ENCODE measurements at places on chromosomes 7 and 10.

- DNase-seq = no peak
These were observed 739.5 kb downstream of the SORCS1 start for GRCh38 chr10:106424981-106425380.

DNA sequence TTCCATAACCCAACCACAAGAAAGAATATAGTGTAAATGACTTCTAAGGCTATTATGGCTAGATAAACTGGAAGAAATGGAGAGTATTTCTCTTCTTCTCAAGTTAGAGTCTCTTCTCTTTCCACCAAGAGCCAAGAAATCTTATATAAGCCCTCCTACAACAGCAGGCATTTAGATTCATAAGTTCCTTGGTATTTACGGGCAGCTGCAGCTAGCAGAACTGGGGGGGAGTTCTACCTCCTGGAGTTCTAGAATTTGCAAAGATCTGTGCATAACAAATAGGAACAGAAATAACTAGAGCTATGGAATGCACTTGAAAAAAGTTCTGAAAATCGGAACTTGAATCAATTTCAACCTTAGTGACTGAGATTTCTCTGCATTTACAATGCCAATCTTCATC, 715.2 kb upstream of the GRM3 start:
- DNase-seq = no peak

DNA sequence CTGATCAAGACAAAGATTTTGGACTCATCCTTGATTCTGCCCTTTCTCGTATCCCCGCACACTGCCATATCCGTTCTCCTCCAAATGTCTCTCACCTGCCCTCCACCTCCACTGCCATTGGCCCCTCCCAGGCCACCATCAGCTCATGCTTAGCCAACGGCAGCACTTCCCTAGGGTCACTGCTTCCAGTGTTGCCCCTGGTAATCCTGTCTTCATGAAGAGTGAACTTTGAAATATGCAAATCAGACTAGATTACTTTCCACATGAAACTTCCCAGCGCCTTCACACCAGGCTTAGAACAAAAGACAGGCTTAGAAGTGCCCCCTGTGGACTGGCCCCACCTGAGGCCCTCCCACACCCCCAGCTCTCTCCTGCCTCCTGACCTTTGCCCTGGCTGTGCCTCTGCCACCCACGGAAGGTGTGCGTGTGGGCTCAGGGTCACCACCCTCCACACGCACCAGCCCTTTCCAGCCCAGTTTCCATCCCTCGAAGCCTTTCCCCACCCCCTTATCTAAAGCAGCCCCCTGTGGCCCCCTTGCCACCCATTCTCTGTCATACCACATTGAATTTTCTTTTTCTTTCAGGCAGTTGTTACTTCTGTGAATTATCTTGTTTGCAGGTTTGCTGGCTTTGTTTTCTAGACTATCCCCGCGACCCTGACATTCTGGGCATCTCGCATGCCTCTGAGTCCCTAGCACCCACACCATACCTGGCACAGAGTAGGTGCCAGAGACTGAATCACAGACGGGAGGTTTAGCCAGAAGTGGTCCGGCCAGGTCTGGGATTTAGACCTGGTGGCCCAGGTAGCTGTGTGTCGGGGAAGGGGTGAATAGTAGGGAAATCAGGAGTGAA, 26.8 kb upstream of the C10orf53 start:
- DNase-seq = no peak

DNA sequence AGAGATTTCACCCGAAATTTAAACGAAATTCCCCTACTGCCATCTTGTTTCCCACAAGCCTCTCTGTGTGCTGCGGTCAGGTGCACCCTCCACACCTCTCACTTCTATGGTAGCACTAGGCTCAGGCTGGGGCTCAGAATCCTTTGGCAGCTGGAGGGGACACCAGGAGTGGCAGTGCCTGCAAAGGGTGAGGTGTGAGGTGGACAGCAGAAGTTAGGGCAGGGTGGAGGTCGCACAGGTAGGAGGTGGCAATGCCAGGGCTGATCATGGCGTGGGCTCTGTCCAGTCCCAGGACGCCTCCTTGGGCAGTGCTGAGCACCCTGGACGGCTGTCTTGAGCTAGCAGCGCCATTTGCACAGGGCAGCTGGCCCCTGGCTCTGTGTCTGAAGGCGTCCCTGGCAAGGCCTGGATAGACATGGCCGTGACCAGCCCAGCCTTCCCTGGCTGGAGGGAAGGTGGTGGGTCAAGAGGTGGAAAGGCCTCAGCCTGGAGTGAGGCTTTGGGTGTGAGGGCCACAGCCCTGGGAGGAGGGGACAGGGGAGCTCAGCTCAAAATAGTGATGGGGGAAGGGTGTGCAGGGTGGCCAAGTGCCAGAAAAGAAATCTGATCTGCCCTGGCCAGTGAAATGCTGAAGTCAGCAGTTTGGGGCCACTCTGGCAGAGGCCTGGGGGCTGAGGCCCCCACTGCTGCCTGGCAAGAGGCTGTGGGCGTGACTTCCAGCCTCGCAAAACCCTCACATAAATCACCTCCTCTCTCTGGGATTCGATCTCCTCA, 40.0 kb downstream of the ZCCHC24 start:
- no peak for DNase-seq

DNA sequence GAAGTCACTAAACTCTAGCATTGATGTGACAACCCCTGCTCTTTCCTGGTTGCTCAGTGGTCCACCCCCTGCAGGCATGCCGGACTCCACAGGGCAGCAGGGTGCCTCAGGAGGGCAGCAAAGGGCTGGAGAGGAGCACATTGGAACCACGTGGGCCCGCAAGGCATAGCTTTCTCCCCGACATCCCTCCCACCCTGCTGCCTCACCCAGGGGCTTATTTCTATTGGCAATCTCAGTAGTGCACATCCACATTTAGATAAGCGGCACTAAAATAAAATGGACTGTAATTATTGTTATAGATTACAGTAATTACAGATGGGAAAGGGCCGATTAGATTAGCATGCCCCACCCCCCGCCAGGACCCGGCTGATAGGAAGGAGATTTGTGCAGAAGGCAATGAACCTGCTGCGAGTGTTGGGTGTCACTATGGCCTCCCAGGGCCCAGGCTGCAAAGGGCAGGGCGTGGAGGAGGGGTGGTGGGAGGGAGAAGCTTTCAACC, 580.1 kb downstream of the GRID1 start:
- no peak for DNase-seq

DNA sequence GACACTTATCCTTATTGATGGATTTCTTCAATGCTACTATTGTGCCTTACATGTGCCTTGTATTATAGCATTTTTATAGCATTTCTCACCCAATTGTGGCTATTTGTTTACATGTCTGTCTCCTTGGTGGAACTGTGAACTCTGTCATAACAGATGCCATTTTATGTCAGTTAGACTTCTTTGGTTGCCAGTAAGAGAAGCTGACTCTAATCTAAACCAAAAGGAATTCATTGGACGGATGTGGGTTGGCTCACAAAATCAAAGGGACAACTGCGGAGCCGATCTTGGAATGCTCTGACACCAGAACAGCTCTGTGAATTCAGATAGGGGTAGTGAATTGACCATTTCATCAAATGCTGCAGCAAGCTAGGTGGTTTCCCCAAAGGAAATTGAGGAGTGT, 15.0 kb downstream of the GARIN1A start:
- no peak for DNase-seq

- DNase-seq = no peak
These were observed 11.4 kb downstream of the ELN start for GRCh38 chr7:74039337-74039736.

- DNase-seq = no peak
These were observed 73.9 kb downstream of the CELF2 start for GRCh38 chr10:11091517-11092102.
